ENCODE measurements at places on chromosomes 13 and 19. TPM values are rescaled to one million over a fixed set of nuclear protein-coding genes. Genes with fewer than 3 reads are reported as not detected.

Gene APC2
- total RNA-seq: 1.5 TPM

Gene NKPD1
- 0.18 TPM for total RNA-seq

Gene CDC42EP5
- total RNA-seq: 85.4 TPM

Gene ONECUT3
- not detected for total RNA-seq

Gene RGL3
- 1.1 TPM for total RNA-seq

Gene LYL1
- not detected for total RNA-seq

Gene THSD8
- total RNA-seq: 8.2 TPM

Gene SOX1
- total RNA-seq: not detected

Gene ACER1
- not detected for total RNA-seq

All from osteocyte (in vitro differentiated cells).